ENCODE measurements at places on chromosomes 4 and X.

DNA sequence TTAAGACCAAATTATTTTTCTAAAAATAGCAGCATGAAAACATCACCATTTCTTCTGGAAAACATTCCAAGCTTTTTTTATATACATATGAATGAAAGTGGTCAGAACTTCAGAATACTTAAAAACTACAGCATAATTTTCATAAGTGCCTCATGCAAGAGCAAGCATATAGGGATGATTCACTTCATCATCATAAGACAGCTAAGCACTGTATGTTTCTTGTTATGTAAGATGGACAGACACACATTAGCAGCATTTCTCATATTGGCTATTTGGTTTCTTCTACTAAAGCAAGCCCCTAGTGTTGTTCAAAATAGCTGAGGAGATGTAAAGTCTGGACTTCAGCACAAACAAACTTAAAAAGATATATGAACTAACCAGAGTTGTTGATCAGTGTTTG lies 213.1 kb upstream of the NOCT start:
- DNase-seq = no peak

GRCh38 chr4:38040619-38041018 lies 80.4 kb downstream of the PTTG2 start:
- no peak for DNase-seq

DNA sequence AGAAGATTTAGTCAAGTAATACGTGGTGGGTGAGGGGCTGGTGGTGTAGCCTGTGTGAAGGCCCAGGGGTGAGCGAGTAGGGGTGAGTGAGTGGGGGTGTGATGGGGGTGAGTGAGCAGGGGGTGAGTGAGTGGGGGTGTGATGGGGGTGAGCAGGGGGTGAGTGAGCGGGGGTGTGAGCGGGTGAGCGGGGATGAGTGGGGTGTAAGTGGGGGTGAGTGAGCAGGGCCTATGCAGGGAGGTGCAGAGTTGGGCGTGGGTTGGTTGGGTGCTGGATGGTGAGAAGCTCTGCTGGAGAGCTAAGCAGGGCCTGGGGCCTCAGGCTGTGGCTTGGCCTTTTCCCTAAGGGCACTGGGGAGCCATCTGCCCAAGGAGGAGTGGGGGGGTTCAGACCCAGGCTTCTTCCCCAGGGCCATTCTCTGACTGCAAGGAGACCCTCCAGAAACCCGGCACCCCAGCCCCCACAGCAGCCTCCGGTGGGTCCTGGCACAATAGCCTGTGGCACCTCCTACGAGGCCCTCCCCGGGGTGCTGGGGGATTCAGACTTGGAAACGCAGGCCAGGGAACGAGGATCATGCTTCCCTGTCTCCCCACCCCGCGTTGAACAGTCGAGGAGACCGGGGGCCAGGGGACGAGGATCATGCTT lies 30.4 kb downstream of the SH3TC1 start:
- no peak for DNase-seq

GRCh38 chr4:78625073-78625472 lies 73.5 kb downstream of the ANXA3 start:
- DNase-seq = no peak

DNA sequence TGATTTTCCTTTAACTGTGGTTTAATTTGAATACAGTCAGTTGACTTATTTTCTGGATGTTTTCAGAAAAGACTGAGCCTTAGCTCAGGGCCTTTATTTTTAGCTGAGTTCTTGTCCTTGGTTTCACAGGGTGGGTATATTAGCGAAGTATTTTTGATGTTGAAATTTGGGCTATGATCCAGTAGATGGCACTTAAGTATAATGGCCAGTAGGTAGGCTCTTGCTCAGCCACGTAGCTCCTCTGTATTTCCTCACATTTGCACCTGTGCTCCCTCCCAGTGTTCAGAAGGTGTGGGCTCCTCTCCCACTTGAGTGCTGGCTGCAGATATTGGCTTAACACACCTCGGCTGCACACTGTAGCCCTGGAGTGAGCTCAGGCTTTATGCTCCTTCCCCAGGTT lies 549.9 kb upstream of the AMOT start:
- no peak for DNase-seq

DNA sequence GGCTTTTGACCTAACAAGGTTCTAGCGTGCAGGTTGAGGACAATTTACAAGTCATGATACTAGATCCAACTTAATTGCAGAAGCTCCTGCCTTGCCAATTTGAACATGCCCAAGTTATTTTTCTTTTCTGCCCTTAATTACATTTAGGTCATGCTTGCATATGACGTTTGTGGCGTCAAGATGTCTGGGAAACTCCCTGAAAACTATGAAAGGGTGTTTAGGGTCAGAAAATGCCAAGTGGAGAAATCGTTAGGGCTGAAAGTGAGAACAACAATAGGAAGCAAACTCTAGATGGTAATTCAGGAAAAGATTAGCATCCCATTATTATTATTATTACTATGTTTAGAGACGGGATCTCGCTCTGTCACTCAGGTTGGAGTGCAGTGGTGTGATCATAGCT lies 38.2 kb upstream of the PLAC8 start:
- no peak for DNase-seq

DNA sequence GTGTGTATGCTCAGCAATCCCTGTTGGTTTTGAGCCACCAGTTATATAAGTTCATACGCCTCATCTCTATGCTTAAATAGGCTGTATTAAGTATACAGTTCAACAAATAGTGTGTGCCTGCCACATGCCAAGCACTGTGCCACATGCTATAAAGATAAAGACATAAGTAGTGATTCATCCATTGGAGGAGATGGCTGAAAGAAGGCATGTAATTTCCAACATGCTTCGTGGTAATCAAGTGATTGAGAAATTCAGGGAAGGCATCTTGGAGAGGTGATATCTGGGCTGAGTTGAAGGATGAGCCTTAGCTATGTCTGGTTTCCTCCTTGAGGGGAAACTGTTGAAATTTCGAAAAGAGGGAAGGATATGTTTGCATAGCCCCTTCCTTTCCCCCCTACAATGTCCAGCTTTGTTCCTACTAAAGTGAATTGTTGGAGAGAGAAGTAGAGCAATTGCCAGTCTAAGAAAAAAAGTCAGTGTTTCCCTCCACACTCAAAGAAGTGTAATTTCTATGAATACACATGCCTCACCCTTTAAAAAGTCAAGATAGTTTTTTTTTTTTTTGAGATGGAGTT lies 96.5 kb downstream of the ARHGAP10 start:
- DNase-seq = no peak

GRCh38 chrX:49859491-49859890 lies 19.8 kb upstream of the USP27X start:
- DNase-seq = no peak

- no peak for DNase-seq
Observed at GRCh38 chr4:10021653-10022023, 341 bp upstream of the SLC2A9 start.

- no peak for DNase-seq
Observed at GRCh38 chr4:8594097-8595038, 1.8 kb downstream of the CPZ start.

DNA sequence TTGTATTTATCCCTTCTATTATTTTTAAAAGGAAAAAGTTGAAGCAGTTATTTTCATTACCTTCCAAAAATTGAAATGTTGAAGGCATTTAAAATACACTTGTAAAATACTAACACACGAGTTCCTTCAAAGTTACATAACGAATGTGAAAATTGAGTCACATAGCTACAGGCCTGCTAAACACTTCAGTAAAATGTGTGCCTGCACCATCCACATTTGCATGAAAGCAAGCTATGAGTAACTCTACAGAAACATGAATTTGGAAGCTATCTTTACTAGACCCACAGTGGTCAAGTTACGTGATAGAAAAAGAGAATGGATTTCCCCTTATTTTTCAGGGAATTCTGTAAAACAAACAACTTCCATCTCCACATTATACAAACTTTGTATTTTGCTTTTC lies 1148.8 kb upstream of the PCDH7 start:
- no peak for DNase-seq

DNA sequence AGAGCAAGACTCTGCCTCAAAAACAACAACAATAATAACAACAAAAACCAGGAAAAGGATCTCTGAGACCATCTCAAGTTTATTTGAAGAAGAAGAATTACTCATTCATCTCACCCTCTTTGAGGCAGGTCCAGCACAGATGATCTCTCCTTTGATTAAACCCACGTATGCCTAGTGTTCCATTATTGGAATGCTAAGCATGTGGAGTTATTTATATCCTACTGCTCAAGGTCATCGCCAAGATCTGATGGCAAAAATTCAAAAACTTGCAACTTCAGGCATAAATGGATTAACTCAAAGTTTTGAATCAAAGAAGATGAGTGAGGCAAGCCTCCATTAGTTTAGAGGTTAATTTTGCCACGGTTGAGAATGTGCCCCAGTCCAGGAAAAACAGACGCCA lies 184.2 kb downstream of the DHRSX start:
- DNase-seq = no peak

DNA sequence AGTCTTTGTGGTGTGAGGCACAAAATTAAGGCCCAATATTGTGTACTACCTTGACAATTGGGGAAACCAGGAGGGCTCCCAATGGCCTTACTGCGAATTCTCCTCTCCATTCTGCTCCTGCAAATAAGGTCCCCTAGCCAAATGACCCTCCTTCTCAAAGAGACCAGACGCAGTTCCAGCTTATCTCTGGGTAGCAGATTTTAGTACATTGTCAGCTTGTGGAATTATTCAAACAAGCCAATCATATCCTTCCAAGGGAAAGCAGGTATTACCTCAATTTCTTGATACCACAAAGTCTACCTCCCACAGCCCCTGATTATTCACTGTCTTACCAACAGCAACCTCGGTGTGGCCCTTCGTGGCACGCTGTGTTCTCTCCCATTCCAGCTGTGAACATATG lies 7.8 kb upstream of the ZBTB33 start:
- DNase-seq = no peak

DNA sequence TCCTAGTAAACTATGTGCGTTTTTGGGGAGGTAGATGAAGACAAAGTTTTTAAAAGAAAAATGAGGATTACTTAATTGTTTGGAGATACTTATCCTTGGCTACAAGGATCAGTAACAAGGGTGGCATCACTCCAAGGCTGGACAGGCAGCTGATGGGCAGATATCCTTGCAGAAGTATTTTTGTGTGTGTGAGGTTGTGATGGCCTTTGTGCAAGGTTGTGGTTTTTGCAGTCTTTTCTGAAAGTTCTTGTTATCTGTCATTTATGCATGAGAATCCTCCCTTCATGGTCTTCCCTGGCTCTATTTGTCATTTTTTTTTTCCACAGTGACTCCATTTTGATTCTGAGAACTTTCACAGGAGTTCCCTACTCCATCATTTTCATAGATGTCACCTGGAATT lies 96.0 kb upstream of the C1GALT1C1 start:
- DNase-seq = no peak

DNA sequence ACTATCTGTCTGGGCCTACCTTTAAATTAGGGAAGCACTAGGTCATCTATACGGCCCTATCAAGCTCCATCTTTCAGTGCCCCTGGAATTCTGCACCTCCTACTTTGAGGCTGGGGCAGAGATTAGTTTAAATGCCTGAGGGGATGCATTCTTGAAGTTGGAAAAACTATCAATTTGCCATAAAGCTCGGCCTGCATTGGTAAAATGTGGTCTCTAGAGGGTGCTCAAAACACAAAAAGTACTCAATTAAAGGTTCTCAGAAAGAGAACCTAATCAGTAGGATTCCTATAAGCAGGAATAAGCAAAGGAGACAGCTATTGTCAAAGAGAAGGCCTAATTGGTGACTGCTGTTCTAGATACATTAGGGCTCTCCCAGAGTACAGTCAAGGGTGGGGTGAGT lies 111.7 kb downstream of the AMER1 start:
- DNase-seq = no peak

DNA sequence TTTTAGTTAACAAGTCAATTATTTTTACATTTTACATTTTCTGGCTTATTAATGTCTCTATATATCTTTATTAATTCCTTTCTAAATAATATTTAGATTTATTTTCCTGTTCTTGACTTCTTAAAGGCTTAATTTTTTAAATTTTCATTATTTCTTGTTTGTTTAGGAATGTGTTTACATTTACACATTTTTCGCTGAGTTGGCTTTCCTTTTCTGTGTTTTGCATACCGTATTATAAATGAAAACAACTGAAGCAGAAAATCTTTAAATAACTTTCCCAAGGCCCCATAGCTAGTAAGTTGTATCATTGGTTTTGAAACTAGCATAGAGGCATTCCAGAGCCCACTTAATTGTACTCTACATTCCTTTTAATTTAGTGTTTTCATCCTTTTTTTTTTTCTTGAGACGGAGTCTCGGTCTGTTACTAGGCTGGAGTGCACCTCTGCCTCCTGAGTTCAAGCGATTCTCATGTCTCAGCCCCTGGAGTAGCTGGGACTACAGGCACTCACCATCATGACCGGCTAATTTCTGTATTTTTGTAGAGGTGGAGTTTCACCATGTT lies 261.6 kb downstream of the IQCM start:
- no peak for DNase-seq

- DNase-seq = no peak
Observed at GRCh38 chrX:80792205-80792604, 17.5 kb downstream of the BRWD3 start.

Data from naive B cell (primary cell).